Fibroblast of pulmonary artery (primary cell): ENCODE measurements at places on chromosomes 4 and X.

- no peak for DNase-seq
Measured at GRCh38 chrX:80749404-80749803, 60.3 kb downstream of the BRWD3 start.

DNA sequence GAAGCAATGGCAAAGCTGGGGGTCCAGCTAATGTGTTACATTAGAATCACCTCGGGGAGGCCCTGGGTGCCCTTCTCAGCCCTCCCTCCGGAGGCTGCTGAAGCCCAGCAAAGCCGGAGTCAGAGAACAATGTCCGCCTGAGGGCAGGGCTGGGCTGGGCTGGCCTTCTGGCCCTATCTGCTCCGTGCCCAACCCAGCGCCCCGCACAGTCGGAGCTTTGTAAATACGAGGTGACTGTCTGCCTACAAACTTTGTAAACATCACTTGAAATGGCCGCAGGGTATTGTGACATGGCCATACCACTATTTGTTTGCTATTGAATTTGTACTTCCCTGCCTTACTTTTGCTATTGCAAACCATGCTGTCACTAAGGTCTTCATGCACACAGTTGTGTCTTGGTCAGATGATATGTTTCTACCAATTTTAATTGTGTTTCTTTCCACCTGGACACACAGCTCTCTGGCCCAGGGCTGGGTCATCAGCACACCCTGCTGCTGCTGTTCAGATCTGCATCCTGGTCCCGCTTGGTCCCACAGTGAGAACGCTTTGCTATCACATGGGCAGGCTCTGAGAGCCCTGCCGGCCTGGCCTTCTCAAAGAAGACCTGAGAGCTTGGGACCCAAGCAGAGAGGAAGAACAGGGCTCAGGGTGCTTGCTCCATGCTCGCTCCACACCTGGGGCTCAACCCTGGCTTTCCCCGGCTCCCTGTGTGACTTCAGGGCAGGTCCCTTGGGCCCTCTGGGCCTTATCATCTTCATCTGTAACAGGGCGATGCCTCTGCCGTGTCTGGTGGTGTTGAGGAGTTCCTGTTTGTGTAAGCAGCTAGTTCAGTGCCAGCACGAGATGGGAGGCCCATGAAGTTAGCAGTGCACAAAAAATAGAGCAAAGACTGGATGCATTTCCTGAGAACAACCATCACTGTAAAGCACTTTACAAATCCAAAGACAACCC is 2.3 kb downstream of the S100P start:
- DNase-seq: no peak

GRCh38 chr4:184850431-184851199 is 24.8 kb upstream of the ACSL1 start:
- no peak for DNase-seq

DNA sequence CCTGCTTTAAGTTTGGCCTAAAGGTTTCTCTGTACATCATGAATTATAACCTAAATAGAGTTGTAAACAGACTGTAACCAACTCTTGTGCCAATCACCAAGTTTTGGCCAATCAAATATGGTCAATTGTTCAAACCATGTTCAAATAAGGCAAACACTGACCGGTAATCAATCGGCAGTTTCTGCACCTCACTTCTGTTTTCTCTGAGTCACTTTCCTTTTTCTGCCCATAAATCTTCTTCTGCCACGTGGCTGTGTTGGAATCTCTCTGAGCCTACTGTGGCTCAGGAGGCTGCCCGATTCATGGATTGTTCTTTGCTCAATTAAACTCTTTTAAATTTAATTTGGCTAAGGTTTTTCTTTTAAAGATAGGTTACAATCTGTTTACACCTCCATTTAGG is 16.5 kb upstream of the ENPP6 start:
- no peak for DNase-seq

DNA sequence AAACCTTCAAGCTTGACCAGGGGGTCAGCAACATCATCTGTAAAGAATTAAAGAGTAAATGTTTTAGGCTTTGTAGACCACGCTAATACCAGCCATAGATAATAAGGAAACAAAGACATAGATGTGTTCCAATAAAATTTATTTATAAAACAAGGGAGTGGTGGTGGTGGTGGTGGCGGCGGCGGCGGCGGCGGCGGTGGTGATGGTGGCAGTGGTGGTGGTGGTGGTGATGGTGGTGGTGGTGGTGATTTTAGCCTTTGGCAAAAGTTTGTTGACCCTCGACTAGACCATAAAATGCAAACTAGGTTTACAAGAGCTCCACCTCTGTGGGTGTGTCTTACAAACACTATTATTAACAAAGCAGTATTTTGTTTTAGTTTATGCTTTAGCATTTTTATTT is 222.3 kb upstream of the SPOCK3 start:
- DNase-seq: no peak

DNA sequence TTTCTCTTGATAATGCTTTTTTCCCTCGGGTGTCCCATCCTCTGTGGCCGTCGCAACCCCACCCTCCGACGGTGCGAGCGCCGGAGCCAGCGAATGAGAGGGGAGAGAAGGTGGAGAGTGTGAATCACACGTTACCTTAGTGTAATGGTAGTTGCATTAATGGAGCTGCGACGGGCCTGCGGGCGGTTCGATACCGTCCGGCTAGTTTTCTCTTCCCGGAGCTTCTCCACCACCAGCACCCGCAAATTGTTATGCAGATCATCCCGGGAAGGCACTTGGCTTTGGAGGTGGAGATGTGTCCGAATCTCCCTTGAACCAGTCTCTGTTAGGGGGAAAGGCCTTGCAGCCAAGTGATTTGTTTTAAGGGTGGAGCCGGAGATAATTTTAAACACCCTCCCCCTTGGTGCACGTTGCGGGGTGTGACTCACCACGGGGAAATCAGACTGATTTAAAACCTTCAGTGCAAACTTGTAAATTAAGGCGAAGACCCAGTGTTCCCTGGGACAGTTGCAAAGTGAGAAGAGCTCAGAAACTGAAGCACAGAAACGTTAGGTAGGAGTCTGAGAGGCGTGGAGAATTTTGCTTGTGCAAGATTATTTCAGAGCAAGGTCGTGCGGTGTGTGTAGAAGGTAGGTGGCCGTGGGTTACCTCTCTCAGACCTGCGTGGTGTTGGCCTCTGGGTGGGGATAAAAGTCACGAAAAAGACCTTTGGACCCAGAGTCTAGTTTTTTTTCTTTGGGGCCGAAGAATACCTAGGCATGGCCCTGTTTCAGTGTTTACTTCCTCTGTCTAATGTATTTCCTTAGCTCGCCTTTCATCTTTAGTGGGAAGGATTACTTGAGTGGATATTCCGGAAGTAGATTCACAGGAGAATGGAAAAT is 1.3 kb downstream of the AFF1 start:
- DNase-seq: peak; percentile 65

- peak; percentile 81 for DNase-seq
Measured at GRCh38 chr4:153432965-153433753, 33.0 kb upstream of the TMEM131L start.

GRCh38 chr4:174600391-174600790 is 78.1 kb upstream of the HPGD start:
- DNase-seq: no peak

DNA sequence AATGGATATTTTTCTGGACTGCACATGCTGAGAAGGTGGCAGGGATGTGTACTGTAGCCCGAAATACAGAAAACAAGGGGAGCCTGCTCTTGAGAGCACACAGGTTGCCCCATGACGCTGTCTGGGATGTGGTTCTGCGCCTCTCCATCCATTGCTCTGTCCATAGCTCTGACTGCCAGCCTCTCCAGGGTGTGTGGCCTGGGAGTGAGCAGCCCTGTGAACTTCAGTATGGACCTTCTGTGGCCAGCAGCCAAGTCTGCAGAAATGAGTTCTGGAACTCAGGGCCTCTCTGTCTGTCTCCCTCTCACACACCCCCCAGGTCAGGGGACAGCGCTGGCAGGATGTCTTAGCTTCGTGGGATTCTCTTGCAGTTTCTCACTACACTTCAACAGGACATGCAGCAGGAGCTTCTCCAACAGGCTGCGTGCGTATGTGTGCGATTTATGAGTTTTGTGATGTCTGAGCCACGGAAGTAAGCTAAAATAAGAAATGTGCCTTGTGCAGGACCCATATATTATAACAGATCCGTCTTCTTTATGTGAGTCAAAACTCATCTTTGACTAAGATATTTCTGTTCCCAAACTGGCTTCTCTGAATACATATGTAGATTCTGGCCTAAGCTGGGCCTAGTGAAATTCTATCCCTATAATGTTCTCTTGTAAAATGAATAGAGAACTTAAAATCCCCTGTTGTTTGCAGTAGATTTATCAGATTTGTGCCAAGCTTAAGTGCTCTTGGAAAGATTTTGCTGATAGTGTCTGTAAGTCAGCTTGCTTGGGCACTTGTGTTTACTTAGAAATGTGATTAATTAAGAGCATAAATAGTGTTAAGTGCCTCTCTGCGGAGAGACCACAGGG is 40.0 kb downstream of the PROM1 start:
- DNase-seq: no peak

DNA sequence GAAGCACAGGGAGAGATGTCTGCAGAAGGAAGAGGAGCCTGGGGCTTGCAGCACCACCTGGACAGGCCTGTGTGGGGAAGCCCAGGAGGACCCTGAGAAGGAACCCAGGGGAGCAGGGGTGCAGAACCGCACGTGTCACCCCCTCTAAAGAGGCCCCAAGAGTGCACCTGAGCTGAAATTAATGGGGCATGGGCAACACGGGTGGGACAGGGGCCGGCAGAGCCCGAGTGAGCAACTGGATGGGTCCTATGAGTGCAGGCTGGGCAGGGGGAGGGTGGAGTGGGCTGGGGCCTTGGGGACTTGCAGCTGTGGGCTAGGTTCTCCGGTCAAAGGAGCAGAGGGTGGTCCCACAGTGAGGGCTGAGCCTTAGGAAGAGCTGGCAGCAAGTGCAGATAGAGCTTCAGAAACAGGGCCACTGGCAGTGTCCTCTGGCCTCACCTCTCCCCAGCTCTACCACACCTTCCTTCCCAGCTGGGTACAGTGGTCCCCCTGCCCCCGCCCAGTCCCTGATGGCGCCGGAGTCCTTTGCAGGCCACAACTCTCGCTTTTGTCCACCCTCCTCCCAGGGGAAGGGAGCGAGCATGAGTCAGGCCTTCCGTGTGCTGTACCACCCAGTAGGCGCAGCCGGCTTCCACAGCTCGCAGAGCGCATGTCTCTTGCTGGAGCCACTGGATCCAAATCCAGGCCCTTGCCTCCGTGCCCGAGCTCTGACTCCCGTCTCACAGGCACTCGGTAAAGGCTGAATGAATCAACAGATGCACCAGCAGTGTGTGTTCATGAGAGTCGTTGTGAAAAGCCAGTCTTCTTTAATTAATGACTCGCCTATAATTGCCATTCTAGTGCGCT is 131.6 kb downstream of the HMX1 start:
- DNase-seq: no peak

DNA sequence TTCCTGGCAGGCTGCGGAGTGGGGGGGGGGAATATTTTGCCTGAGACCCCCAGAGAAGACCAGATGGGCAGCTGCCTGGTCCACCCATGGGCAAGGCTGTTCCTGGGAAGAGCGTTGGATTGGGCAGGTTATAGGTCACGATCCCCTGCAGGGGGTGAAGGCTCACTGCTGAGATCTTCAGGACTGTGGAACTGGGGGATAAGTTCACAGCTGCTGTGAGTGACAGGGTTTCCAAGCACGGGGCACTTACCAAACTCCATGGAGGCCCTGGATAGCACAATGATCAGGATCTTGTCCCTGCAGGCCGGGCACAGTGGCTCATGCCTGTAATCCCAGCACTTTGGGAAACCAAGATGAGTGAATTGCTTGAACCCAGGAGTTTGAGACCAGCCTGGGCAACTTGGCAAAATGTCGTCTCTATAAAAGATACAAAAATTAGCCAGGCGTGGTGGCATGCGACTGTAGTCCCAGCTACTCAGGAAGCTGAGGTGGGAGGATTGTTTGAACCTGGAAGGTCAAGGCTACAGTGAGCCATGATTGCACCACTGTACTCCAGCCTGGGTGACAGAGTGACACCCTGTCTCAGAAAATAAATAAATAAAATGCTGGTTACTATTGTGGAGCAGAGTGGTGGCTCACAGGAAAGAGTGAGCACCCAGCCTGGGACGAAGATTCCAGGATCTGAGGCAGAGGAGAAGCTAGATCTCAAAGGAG is 68.0 kb upstream of the HELT start:
- DNase-seq: no peak

GRCh38 chr4:17260166-17260907 is 251.6 kb downstream of the QDPR start:
- no peak for DNase-seq

- peak; percentile 80 for DNase-seq
Measured at GRCh38 chr4:78558410-78558809, 6.8 kb downstream of the ANXA3 start.

DNA sequence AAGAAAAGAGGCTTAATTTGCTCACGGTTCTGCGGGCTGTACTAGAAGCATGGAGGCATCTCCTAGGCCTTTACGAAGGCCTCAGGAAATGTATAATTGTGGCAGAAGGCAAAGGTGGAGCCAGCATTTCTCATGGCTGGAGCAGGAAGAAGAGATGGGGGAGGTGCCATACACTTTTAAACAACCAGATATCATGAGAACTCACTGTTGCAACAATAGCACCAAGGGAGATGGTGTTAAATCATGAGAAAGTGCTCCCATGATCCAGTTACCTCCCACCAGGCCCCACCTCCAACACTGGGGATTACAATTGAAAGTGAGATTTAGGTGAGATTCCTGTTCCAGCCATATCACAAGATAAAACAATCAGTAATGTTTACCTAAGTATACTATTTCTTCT is 45.5 kb downstream of the MTHFD2L start:
- DNase-seq: peak; percentile 27

- DNase-seq: no peak
Measured at GRCh38 chr4:122879001-122879400, 43.4 kb downstream of the NUDT6 start.

DNA sequence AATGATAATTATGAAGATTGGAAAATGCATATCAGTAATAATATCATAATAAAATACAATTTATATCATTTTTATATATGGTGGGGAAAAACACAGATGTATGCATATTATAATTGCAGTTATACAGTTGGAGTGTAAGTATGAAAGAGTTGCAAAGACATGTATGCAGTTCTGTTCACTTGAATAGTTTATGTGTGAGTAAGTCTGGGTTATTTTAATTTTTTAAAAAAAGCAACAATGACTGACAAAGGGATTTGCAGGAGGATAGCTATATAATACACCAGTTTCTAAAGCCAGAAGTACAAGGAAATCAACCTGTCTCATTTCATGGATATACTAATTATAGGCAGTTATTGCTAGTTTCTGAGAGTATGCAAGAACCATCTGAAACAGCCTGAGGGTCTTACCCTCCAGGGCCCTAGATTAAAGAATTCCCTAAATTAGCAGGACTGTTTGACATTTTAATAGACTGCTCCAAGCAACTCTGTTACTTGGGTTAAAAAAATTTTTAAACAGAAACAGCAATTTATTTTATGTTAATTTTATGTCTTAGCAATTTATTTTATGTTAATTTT is 40.2 kb downstream of the FAM114A1 start:
- no peak for DNase-seq

DNA sequence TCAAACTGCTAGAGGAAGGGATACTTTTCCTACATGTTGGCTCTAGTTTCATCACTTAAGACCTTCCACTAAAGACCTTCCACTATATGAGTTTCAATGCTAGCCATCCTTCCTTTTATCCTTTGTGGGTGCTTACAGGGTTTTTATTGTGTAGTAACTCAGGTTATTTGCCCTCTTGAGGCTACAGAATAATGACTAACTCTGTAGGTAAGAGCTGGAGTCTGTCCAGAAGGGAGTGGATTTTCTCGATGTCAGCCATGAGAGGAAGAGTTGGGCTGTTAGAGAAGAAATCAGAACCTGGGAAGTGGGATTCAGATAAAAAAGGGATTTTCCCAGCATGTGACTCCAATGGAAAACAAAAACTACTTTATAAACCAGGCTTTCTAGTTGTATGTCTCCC is 27.5 kb upstream of the HERC5 start:
- no peak for DNase-seq
